ENCODE measurements at places on chromosomes 7 and 10. TPM values are rescaled to one million over a fixed set of nuclear protein-coding genes. Genes with fewer than 3 reads are reported as not detected.
A peak's percentile ranks its signal among the peaks of the same experiment; 100 is the strongest.

TAS2R16 gene
- total RNA-seq: not detected

AKR1B15 gene
- total RNA-seq: 2.1 TPM

IL6 gene
- not detected for total RNA-seq

GRCh38 chr7:157900011-157900410, 563.2 kb downstream of the DNAJB6 start:
- H3K27ac ChIP-seq: no peak overlapping the region
- no peaks in the 10 kb centered on the region for H3K27me3 ChIP-seq
- DNase-seq: no peak
- no peak overlapping the region for H3K4me3 ChIP-seq
- H3K4me1 ChIP-seq: no peaks in the 10 kb centered on the region
- no peaks in the 10 kb centered on the region for H3K36me3 ChIP-seq

UCN3 gene
- total RNA-seq: not detected

RNF32 gene
- total RNA-seq: 45.7 TPM

LHFPL3 gene
- 0.19 TPM for total RNA-seq

- no peaks in the 10 kb centered on the region for H3K27me3 ChIP-seq
- H3K4me1 ChIP-seq: no peaks in the 10 kb centered on the region
- no peak overlapping the region for H3K4me3 ChIP-seq
- peak; percentile 48 for DNase-seq
- H3K36me3 ChIP-seq: no peaks in the 10 kb centered on the region
Measured at GRCh38 chr10:3720228-3721019, 64.6 kb downstream of the KLF6 start.

ZNF467 gene
- total RNA-seq: 2.4 TPM

- H3K27ac ChIP-seq: no peak overlapping the region
- DNase-seq: no peak
- no peak overlapping the region for H3K4me3 ChIP-seq
- no peaks in the 10 kb centered on the region for H3K4me1 ChIP-seq
- no peaks in the 10 kb centered on the region for H3K36me3 ChIP-seq
Measured at GRCh38 chr10:43090188-43090587, 13.3 kb downstream of the RET start.

GRCh38 chr7:134121632-134122139, 5.5 kb upstream of the LRGUK start:
- H3K27ac ChIP-seq: no peak overlapping the region
- H3K4me1 ChIP-seq: no peaks in the 10 kb centered on the region
- no peaks in the 10 kb centered on the region for H3K27me3 ChIP-seq

DNA sequence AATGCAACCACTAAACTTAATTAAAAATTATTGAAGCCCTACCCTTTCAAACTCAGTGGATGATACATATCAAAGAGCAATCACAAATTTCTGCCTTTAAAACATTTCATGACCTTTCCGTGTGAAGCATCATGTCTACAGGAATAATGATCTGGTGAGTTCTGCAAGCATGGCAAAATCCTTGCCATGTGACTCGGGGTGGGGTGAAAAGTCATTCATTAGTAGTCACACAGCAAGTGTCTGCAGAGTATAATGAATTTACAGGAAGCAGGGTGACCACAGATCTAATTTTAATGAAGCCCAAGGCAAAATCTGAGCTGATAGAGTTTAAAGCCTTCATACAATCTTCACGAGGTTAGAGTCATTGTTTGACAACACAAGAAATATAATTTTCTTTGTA, 351.9 kb downstream of the THSD7A start:
- H3K36me3 ChIP-seq: no peaks in the 10 kb centered on the region
- no peaks in the 10 kb centered on the region for H3K4me1 ChIP-seq
- H3K4me3 ChIP-seq: no peak overlapping the region
- DNase-seq: no peak

TET1 gene
- 3.2 TPM for total RNA-seq

GRCh38 chr10:105252911-105253310, 611.8 kb downstream of the SORCS3 start:
- H3K36me3 ChIP-seq: no peaks in the 10 kb centered on the region
- H3K27me3 ChIP-seq: no peaks in the 10 kb centered on the region
- H3K27ac ChIP-seq: no peak overlapping the region
- no peak for DNase-seq
- H3K4me1 ChIP-seq: no peaks in the 10 kb centered on the region

MALRD1 gene
- total RNA-seq: 19.3 TPM

DNA sequence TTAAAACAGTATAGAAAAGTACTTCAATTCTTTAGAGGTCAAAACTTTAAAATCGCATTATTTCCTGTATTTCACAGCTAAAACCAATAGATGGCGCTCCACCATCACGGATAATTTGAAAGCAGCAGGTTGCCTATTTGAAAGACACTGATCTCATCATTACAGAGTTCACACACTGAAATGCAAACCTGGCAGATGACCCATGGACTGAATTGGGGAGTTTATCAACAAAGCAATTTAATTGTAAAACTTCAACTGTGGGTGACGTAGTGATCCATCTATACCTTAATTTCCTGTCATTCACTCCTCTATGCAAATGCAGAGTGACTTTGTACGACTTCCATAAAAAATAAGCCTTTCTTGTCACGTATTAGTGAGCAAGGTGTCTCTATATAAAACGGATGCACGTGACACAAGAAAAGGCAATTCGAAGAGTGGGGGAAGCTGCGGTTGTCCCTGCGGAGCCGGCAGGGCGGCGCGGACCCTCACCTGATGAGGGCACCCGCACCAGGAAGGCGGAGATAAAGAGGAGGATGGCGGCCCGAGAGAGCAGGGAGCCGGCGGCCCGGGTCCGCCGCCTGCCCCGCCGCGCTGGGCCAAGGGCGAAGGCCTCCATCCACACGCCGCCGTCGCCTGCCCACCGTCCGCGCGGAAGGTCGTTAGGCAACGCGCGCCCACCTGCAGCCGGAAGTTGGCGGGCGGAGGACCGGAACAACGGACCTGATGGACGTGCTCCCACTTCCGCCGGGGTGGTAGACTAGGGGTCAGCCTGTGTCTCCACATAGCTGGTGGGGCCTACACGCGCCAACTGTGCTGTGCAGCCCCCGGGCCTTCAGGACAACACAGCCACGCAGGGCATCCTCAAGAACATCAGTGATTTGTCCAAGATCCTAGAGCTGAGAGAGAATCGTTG, at the start of gene ZPBP:
Gene ZPBP (minus strand): TSS at position 668 of the 913 bp plus-strand sequence. CDS start 52 bp downstream, at position 616.
- peak; percentile 76 for DNase-seq
- H3K36me3 ChIP-seq: no peaks in the 10 kb centered on the region
- H3K4me3 ChIP-seq: peak within 1 kb of the TSS; percentile 67

- DNase-seq: peak; percentile 53
- peaks cover 9% of the 10 kb centered on the region for H3K4me1 ChIP-seq
- peak overlapping the region; percentile 98 for H3K27ac ChIP-seq
Measured at GRCh38 chr10:114822444-114823076, 980 bp downstream of the FHIP2A start.

DNA sequence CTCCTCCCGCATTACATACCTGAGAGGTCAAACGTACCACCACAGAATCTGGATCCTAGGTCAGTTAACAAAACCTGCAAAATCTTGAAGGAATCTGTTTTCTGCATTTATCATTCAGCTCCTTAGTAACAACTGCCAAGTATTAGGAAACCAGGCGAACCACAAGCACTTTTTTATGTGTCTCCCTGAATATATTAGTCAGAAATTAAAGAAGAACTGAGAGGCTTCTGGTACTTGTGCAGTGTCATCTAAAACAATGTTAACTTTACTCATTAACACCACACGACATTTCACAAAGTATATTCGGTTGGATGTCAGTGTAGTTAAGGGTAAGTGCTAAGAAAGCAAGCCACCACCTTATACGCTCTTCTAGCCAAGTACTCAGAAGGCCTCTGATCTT, 2.5 kb downstream of the CCDC6 start:
- no peak overlapping the region for H3K27ac ChIP-seq
- no peak overlapping the region for H3K4me3 ChIP-seq
- no peaks in the 10 kb centered on the region for H3K27me3 ChIP-seq
- DNase-seq: no peak
- H3K36me3 ChIP-seq: no peaks in the 10 kb centered on the region
- H3K4me1 ChIP-seq: peaks cover 16% of the 10 kb centered on the region

DNA sequence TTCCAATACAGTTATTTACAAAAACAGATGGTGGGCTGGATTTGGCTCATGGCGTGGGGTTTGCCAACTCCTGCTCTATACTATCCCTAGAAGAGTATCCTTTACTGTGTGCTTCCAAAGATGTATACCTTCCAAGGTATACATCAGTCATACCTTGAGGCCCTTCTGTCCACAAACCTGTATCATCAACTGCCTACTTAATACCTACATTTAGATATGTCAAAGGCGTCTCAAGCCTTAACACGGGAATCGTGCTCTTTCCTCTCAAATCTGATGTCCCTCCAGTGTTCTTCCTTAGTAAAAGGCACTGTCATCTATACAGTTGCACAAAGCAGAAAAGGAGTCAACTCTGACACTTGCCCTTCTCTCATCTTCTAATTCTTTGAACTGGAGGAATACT, 36.9 kb downstream of the NAMPT start:
- no peak overlapping the region for H3K27ac ChIP-seq
- no peaks in the 10 kb centered on the region for H3K27me3 ChIP-seq
- no peak for DNase-seq
- no peak overlapping the region for H3K4me3 ChIP-seq
- no peaks in the 10 kb centered on the region for H3K4me1 ChIP-seq

- no peaks in the 10 kb centered on the region for H3K27me3 ChIP-seq
- no peaks in the 10 kb centered on the region for H3K4me1 ChIP-seq
- no peaks in the 10 kb centered on the region for H3K36me3 ChIP-seq
- DNase-seq: no peak
Measured at GRCh38 chr7:26153241-26153822, 1.3 kb downstream of the NFE2L3 start.

- no peaks in the 10 kb centered on the region for H3K27me3 ChIP-seq
- H3K36me3 ChIP-seq: no peaks in the 10 kb centered on the region
- peaks cover 22% of the 10 kb centered on the region for H3K4me1 ChIP-seq
- no peak overlapping the region for H3K4me3 ChIP-seq
- DNase-seq: no peak
Measured at GRCh38 chr10:131998845-131999681, 17.3 kb upstream of the BNIP3 start.
